Left ventricle myocardium inferior (tissue), 1 donor: ENCODE measurements at places on chromosomes 12 and 14. TPM values are rescaled to one million over a fixed set of nuclear protein-coding genes. Genes with fewer than 3 reads are reported as not detected.

GYS2 gene
- total RNA-seq: not detected

NRIP2 gene
- total RNA-seq: 1.2 TPM

RNASE4 gene
- total RNA-seq: 9.0 TPM

- DNase-seq: no peak
Measured at GRCh38 chr14:23828001-23828400, 125.6 kb upstream of the DHRS4 start.

GRCh38 chr12:13000925-13001774 lies 1.1 kb upstream of the HEBP1 start:
- DNase-seq: peak; percentile 52
